ENCODE measurements at places on chromosomes 7 and 10.

- DNase-seq: no peak
These were observed 758.7 kb upstream of the CELF2 start for GRCh38 chr10:10259013-10259412.

DNA sequence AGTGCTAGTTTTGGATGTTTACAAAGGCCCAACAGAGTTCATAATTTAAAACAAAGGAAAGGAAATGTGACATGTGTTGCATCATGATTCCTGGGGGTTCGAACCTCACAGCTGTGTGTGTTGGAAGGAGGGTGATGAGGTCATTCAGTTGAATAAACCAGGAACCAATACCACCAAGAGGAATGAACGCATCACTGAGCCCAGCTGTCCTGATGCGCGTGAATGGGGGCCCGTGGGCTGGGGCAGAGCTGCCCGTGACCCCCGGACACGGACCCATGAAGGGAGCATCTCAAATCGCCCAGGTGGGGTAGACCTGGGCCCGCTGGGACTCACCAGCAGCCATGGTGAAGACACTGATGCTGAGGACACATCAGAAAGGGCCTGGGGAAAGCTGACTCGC is 33.0 kb downstream of the BRI3 start:
- no peak for DNase-seq

DNA sequence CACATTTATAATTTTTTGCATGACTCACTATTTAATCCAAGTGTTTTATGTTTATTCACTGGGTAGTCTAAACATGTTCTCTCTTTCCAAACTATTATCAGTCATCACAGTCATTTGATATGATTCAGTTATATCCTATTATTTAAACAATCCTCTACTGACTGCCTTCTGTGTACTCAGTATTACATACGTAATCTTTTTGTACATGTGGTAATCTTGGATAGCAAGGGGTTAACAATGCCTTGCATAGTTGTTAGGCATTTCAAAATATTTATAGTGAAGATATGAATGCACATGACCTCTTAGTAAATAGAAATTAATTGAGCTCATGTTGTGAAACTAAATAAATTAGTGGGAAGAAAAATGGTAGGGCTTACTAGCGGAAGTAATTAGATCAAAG is 379.4 kb upstream of the KIAA1217 start:
- no peak for DNase-seq

DNA sequence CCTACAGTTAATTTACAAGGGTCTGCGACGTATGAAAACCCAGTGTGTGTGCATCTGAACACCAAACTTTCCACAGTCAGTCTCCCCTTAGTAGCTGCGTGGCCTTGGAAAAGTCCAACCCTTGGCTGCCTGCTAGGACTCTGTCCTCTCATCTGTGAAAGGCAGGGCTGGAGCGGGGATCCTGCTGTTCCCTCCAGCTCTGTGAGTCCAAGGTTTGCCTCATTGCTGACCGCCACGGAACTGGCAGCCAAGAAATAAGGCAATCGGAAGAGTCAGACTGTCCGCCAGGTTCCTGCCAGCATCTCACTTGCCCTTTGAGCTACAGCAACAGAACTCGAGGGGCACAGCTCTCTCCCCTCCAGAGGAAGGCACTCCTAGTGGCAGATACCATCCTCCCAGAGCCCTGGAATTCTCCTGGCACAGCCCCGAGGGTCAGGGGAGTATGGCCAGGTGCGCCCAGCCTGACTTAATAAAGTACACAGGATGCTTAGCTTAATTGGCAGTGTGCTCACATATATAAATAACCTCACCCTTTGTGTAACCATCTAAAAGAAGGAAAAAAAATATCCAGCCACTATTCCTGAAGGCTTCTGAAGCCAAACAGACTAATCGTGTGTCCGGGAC is 530.1 kb upstream of the FOXK1 start:
- DNase-seq: no peak

DNA sequence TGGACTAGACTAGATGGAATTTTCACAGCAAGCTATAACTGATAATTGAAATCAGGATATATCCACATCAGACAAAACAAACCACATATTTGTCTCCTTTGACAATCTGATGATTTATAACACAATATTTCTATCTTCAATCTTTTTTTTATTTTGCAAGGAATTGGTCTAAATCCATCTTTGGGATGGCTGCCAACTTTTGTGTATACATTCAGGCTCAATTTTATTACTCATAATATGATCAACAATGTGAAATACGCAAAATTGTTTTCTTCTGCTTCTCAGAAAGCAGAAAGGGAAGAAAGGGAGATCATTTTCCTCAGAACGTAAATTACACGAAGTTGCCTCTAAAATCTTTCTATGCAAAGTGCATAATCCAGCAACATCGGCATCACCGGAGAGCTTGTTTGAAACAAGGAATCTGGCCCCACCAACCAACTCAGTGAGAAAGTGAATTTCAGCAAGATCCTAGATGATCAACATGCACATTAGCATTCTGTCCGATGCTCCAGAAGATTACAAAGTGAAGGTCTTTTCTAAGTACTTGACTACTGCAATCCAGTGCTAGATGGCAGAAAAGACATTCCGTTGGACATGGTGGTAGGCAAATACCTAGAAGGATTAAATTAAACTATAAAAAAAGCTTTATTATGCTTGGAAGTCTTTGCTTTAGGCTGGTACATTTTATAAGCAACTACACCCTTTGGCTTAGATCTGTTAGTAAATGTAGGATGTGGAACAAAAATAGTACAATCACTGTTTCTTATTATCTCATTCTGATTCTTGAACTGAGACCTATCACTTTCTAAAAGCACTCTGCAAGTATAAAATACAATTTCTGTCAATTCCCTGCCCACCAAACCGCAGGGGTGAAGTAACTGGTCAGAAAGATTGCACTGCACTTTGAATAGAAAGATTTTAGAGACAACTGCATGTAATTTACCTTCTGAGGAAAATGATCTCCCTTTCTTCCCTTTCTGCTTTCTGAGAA is 126.4 kb upstream of the RSU1 start:
- DNase-seq: no peak

DNA sequence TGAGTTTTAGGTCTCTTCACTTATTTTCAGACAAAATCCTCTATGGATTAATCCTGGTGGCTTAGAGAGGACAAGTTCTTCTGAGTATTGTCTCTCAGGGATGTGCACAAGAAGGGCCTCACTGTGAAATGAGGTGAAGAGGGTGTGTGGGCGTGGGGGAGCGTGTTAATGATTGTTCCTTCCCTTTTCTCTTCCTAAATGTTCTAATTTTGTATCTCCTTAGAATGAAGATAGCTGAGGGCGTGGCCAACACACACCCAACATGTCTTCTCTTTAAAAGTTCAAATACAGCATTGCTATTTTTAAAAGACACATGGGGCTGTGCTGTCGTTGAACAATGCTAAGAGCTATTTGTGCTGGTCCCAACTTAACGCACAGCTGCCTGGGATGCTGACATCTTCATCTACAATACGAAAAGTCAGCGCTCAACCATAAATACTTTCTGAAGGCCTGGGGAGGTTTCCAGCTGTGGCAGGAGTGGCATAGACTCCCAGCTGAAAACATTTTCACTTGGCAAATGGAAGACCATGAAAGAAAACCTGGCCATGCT is 135.9 kb downstream of the JCAD start:
- no peak for DNase-seq

DNA sequence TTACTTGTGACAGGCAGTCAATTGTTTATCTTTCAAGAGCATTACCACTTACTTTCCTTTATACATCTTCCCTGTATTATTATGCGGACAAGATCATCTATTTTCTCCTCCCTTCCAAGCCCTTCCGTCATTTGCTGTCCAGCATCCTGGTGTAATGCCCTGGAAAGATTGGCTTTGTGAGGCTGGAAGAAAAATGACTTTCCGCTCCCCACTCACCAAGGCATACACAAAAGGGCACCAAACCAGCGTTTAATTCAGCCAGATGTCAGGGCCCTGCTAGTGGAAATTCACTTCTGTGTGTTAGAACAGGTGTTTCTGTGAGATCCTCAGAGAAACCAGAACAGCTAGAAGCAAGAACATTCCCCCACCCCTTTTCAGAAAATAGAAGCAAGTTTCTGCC is 128.1 kb upstream of the NANOS1 start:
- DNase-seq: no peak

DNA sequence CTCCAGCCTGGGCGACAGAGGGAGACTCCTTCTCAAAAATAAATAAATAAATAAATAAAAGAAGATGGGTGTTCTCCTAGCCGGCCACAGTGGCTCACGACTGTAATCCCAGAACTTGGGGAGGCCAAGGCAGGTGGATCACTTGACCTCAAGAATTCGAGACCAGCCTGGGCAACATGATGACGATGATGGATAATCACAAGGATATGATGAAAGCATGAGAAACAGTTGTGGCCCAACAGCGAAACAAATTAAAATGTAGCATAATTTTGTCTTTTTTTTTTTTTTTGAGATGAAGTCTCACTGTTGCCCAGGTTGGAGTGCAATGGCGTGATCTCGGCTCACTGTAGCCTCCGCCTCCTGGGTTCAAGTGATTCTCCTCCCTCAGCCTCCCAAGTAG is 12.9 kb downstream of the ZNF786 start:
- DNase-seq: no peak

DNA sequence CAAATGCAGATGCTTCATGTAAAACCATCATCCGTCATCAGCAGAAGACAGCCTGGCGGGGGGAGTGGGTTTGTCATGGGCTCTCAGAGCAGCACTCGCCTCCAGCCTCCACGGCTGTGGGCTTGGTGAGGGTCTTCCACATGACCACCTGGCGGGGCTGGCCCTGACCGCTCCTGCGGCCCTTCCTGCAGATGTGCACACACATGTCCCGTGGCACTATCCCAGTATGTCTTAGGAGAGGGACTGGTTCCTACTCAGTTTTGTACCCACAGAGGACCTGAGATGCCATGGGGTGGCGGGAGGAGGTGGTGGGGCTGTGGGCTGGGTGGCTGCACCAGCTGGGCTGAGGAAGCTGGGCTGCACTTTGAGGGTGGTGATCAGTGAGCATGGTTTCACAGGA is 4.7 kb downstream of the IDI2 start:
- DNase-seq: no peak

- no peak for DNase-seq
These were observed 97.7 kb upstream of the ZPBP start for GRCh38 chr7:50190776-50191175.

DNA sequence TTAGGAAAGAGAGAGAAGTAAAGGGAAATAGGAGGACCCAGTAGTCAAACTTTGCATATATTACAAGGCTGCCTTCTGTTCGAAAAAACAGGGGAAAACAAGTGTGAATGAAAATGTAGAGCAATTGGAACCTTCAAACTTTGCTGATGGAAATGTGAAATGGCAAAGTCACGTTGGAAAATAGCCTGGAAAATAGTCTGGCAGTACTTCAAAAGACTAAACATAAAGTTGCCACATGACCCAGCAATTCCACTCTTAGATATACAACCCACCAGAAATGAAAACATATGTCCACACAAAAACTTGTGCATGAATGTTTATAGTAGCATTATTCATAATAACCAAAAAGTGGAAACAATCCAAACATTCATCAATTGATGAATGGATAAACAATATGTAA is 78.6 kb upstream of the IFRD1 start:
- no peak for DNase-seq

DNA sequence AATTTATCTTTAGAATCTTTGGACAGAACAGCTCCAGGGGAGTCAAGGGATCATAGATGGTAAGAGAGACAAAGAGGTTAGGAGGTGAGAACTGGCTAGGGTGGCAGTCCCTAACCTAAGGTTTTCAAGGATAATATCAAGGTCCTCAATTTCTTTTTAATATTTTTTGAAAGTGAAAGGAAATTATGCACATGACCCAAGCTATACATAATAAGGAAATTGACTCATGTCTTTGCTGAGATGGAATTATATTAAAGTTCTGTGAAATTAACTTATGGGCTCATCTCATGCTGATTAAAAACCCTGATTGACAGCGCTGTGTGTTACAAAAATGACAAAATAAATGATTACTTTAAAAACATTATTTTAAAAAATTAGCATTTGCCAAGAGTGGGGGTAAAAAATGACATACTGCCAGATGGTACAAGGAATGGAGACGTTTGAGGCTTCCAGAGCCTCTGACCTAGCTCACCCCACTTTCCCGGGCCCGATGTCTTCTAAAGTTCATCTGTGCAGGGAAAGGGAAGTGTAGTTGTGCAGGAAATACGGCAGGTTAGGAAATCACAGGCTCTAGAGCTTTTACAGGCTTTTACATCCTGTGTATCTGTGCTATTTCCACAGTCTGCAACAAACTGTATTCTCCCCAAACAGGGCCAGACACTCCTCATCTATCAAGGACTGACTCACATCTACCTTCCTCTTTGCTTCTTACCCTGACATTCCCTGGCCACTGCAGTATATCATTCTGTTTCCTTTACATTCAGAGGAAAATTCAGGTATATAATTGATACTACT is 185.6 kb upstream of the PRSS58 start:
- DNase-seq: no peak

DNA sequence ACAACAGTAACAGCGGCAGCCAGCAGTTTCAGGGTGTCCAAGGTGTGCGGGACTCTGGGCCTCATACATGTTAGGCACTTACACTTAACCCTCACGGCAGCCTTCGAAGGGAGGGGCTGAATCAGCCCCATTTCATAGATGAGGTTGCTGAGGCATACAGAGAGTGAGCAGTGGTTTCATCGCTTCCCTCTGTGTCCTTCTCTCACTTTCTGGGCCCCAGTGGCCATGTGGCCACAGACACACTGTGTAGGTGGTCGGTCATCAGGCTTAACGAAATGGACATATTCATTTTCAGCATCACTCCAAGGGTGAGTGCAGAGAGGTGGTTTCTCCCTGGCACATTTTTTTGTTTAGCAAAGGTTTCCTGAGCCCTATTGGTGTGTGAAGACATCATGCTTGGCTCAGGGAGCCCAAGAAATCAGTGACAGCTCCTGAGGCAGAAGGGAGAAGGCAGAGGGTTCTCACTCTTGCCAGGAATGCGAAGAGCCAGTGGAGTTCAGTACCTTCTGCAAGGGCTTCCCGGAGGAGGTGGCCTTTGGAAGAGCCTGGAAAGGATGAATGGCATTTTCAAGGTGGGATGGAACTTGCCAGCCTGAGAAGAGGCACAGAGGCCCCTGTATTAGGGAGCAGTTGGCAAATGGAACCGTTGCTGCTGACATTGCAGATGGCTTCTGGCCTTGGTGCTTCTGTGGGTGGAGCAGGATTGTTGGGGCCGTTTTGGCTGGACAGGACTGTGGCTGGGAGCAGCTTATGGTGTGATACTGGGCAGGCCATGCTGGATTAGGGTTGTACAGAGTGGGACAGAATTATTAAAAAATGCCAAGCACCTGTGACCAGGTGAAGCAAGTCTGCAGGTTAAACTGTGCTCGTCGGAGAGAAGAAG is 61.7 kb upstream of the PPIF start:
- no peak for DNase-seq

DNA sequence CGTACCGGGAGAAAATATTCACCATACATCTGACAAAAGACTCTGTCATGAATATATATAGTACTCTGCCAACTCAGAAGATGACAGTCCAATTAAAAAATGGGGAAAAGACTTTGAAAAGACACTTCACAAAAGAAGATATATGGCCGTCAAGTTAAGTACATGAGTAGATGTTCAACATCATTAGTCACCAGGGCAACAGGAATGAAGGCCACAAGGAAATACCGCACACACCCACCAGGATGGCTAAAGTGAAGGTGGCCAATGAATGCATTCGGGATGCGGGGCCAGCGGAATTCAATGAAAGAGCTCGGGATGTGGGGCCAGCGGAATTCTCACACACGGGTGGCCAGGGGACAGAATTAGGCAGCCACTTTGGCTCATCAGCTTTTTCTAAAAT is 42.2 kb downstream of the MAD1L1 start:
- DNase-seq: no peak
